ENCODE measurements at places on chromosomes 5 and 9. TPM values are rescaled to one million over a fixed set of nuclear protein-coding genes. Genes with fewer than 3 reads are reported as not detected.

GRCh38 chr5:61280761-61281427, 51.2 kb upstream of the ZSWIM6 start:
- DNase-seq = no peak

DNA sequence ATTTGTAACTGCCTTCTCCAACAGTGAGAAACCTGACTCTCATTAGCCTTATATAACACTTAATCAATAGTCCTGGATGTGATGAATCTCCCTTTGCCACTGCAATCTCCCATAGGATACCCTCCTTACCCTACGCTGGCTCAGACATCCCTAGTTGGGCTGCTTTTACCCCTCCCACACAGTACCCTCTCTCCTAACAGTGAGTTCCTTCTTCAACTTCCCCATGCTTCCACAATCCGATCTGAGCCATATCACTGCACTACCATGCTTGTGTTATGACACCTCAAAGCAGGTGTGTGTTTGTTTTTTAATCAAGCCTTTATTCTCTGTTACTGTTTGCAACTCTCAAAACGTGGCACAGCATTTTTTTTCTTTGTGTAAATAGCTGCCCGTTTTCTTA, 60.5 kb upstream of the C9orf72 start:
- DNase-seq = no peak

DNA sequence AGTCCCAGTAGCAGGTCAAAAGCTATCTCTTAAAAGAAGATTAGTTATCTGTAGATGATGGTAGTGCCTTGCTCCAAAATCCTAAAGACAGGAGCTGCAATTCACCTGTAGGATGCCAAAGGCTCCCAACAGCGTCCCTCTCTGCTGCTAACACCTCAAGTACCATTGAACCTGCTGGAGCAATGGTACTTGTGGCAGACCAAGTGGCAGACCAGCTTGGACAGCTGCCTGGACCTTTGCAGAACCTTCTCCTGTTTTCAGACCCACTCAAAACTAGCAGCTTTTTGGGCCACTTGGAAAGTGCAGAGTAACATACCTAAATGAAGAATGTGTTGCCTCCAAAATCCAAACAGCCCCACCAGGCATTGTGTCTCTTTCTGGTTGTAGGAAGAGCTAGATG, 6.9 kb upstream of the CCDC180 start:
- no peak for DNase-seq

- DNase-seq = no peak
Observed at GRCh38 chr9:37997636-37998374, 71.2 kb downstream of the SHB start.

DNA sequence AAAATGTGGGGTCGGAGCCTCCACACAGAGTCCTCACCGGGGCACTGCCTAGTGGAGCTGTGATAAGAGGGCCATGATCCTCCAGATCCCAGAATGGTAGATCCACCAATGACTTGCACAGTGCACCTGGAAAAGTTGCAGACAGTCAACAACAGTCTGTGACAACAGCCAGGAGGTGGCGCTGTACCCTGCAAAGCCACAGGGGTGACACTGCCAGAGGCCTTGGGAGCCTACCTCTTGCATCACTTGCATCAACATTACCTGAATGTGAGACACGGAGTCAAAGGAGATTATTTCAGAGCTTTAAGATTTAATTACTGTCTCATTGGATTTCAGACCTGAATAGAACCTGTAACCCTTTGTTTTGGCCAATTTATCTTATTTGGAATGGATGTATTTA, 614.1 kb upstream of the CDH9 start:
- DNase-seq = no peak

DNA sequence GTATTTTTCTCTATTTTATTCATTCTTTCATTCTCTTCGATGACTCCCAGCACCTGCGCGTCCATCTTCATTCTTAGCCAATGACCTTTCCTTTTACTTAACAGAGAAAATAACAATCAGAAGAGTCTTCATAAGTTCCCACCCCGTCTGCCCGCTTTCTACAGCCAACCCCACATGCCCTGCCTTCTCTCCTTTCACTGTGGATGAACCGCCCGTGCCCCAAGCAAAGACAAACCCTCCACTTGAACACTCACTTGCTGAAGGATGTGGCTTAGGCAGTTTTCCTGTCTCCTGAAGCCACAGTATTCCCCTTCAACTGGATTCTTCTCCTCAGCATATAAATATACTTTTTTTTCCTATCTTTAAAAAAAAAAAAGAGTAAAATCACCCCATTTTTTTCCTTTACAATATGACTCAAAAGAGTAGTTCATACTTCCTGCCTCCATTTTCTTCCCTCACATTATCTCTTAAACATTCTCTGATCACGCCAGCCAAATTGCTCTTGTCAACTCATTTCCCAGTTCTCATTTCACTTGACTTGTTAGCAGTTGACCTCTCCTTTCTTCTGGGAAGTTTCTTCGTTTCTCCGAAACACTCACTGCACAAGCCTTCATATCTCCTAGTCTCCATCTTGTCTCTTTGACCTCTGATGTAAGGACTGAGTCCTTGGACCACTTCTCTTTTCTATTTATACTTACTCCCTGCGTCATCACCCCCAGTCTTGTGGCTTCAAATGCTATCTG, 11.1 kb downstream of the NIPSNAP3B start:
- DNase-seq = no peak

GRCh38 chr5:136030252-136030651, 1.5 kb downstream of the TGFBI start:
- no peak for DNase-seq

- no peak for DNase-seq
Observed at GRCh38 chr5:142720641-142721271, 34.9 kb upstream of the FGF1 start.

The FOXD4L4 gene
- under 0.01 TPM for total RNA-seq

The TPRN gene
- 10.5 TPM for total RNA-seq

The ZBED3 gene
- 4.7 TPM for total RNA-seq

The ADAMTSL1 gene
- 70.1 TPM for total RNA-seq

The CDC25C gene
- 1.8 TPM for total RNA-seq

The CDH9 gene
- total RNA-seq = not detected

The CDC42SE2 gene
- total RNA-seq = 24.8 TPM
